ENCODE measurements at places on chromosomes 7 and 10. TPM values are rescaled to one million over a fixed set of nuclear protein-coding genes. Genes with fewer than 3 reads are reported as not detected.

GRK5 gene
- 54.1 TPM for total RNA-seq

DENND2A gene
- 37.6 TPM for total RNA-seq

TRPV6 gene
- 0.40 TPM for total RNA-seq

GIMAP6 gene
- total RNA-seq, result 32.7 TPM

SPDYE6 gene
- not detected for total RNA-seq

MYH16 gene
- not detected for total RNA-seq

CDNF gene
- total RNA-seq, result 3.5 TPM

FAS gene
- 27.5 TPM for total RNA-seq

ZNF736 gene
- 22.1 TPM for total RNA-seq

MGMT gene
- 24.5 TPM for total RNA-seq

ZNF248 gene
- total RNA-seq, result 22.3 TPM

CUX1 gene
- total RNA-seq, result 156 TPM

SPDYE9 gene
- total RNA-seq, result not detected

SEC31B gene
- 20.6 TPM for total RNA-seq

MRC1 gene
- total RNA-seq, result 35.8 TPM

ZPBP gene
- total RNA-seq, result not detected

RSU1 gene
- total RNA-seq, result 83.6 TPM

WDR86 gene
- 101 TPM for total RNA-seq

EBF3 gene
- total RNA-seq, result 38.9 TPM

ARHGEF35 gene
- total RNA-seq, result 5.3 TPM

CYP2C19 gene
- total RNA-seq, result not detected

CALCR gene
- total RNA-seq, result 0.62 TPM

NKX1-2 gene
- not detected for total RNA-seq

COL1A2 gene
- 443 TPM for total RNA-seq

NEUROD6 gene
- not detected for total RNA-seq

IDI2 gene
- total RNA-seq, result not detected

GTF2I gene
- total RNA-seq, result 246 TPM

GJC3 gene
- total RNA-seq, result 31.7 TPM

NPY gene
- 2.1 TPM for total RNA-seq

ATG9B gene
- total RNA-seq, result 0.67 TPM

NUDT13 gene
- total RNA-seq, result 2.2 TPM

RSBN1L gene
- total RNA-seq, result 23.7 TPM

TMEM120A gene
- total RNA-seq, result 51.6 TPM

ADRB1 gene
- total RNA-seq, result 0.76 TPM

PHKG1 gene
- 2.7 TPM for total RNA-seq

AGBL3 gene
- total RNA-seq, result 5.3 TPM

SYT15 gene
- total RNA-seq, result 17.1 TPM
